Left kidney (tissue), 8 donors: ENCODE measurements at places on chromosomes 7 and 10.

- peak; percentile 73 for DNase-seq
Observed at GRCh38 chr10:3783682-3784432, 1.2 kb downstream of the KLF6 start.

GRCh38 chr7:107687656-107688055, 27.0 kb downstream of the SLC26A4 start:
- no peak for DNase-seq

- no peak for DNase-seq
Observed at GRCh38 chr7:102045681-102046372, 228.4 kb downstream of the CUX1 start.

GRCh38 chr10:131082991-131083481, 228.5 kb downstream of the TCERG1L start:
- no peak for DNase-seq

GRCh38 chr7:41760293-41760692, 57.4 kb upstream of the INHBA start:
- no peak for DNase-seq

DNA sequence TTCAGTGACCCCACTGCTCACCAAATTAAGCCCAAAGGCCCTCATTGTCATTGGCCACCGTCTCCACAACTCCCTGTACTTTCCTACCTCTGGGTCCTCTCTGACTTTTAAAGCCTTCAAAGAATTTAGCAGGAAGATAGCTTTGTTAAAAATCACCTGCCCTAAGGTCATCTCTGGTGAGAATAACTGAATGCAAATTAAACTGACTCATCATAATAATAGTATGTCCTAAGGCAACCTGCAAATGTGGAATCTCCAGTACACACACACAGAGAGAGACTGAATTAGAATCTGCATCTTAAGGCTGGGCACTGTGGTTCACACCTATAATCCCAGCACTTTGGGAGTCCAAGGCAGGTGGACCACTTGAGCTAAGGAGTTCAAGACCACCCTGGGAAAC, 24.1 kb downstream of the OAT start:
- no peak for DNase-seq
